ENCODE measurements at places on chromosomes 1 and 21. TPM values are rescaled to one million over a fixed set of nuclear protein-coding genes. Genes with fewer than 3 reads are reported as not detected.

Gene GUCA2B
- total RNA-seq: not detected

Gene ZP4
- not detected for total RNA-seq

Gene CIART
- 4.8 TPM for total RNA-seq

Gene WDR26
- total RNA-seq: 93.5 TPM

Gene VASH2
- total RNA-seq: 1.4 TPM

Gene OR2T35
- total RNA-seq: not detected

Gene SLAMF9
- 0.09 TPM for total RNA-seq

Gene DNM3
- 0.55 TPM for total RNA-seq

Gene HAPLN2
- 0.14 TPM for total RNA-seq

Gene CAMSAP2
- 42.7 TPM for total RNA-seq

Gene DNAI4
- total RNA-seq: 5.6 TPM

Gene TTLL10
- not detected for total RNA-seq

Gene VWA5B1
- total RNA-seq: not detected

Gene SPATA6
- 3.9 TPM for total RNA-seq

Gene CAMK1G
- total RNA-seq: 13.1 TPM

Gene SPRR2B
- not detected for total RNA-seq

Gene NHLH1
- not detected for total RNA-seq

Gene CYP4Z1
- not detected for total RNA-seq

Gene MYOG
- not detected for total RNA-seq

Gene CA14
- not detected for total RNA-seq

Gene RHD
- total RNA-seq: not detected

Gene NCSTN
- 181 TPM for total RNA-seq

Gene SPRR2G
- total RNA-seq: not detected

Gene OBSCN
- total RNA-seq: 16.6 TPM

Gene AGPAT3
- 130 TPM for total RNA-seq

Gene PRAMEF2
- total RNA-seq: not detected

All from smooth muscle cell of the umbilical artery (primary cell).